H4 (cell line): ENCODE measurements at places on chromosomes 5 and 9.

DNA sequence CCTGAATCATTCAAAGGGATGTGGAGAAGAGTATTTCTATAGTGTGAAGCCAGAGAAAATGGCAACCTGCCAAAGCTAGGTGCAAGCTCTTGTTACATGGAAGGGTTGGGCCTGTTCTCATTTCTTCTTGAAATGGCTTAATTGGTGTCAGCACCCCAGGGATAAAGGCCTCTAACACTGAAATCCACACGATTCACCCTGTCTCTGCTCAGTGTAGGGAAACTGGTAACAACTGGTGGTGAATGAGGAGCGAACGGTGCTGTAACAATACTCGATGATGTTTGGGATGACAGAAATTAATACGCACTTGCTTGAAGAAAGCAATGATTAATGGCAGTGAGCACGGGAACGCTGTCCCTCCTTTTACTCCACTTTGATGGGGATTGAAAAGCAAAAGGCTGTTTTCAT lies 16.2 kb downstream of the PBX3 start:
- DNase-seq, result no peak

GRCh38 chr5:42422656-42423280 lies 471 bp upstream of the GHR start:
- no peak for DNase-seq

- peak; percentile 54 for DNase-seq
Measured at GRCh38 chr9:106799152-106799551, 63.8 kb upstream of the ZNF462 start.

GRCh38 chr9:18542837-18543405 lies 69.0 kb downstream of the ADAMTSL1 start:
- DNase-seq, result peak; percentile 13

- DNase-seq, result peak; percentile 35
Measured at GRCh38 chr9:92706218-92706940, 36.4 kb upstream of the IPPK start.

DNA sequence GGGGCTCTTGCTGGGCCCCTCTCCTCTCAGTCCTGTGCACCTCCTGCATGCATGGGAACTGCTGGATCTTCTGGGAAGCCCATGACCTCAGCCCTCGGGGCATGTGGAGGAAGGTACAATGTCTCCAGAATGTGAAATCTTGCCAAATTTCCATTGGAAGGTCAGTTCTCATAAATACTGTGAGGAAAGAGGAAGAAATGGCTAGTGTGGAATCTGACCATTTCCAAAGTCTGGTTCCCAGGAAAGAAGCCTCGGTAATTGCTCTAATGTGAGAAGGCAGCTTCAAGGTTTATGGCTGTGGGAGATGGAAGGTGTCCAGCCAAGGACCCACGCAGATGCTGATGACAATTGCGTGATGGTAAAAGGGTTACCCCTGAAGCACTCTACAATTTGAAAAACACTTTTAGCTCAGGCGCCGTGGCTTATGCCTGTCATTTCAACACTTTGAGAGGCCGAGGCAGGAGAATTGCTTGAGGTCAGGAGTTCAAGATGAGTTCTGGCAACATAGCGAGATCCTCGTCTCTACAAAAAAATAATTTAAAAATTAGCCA lies 8.1 kb upstream of the IL17B start:
- no peak for DNase-seq

DNA sequence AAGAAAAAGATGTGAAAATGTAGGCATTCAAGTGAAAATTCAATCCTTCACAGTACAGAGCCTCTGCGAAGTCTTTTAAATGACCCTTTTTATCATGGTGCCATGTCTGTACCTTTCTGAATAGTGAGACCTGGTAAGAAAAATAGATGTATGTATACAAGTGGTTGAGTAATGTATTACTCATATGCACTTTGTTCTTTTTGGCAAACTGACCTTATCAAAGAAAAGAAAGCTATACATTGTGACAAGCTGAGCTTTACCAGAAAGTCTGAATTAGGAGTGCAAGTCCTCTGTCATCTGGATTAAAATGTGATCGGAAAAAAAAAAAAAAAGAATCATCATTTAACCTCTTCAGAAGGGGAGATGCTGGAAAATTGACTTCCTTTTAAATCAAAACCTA lies 356.4 kb upstream of the CCNH start:
- no peak for DNase-seq

- no peak for DNase-seq
Measured at GRCh38 chr5:141934099-141934844, 10.6 kb downstream of the DELE1 start.

DNA sequence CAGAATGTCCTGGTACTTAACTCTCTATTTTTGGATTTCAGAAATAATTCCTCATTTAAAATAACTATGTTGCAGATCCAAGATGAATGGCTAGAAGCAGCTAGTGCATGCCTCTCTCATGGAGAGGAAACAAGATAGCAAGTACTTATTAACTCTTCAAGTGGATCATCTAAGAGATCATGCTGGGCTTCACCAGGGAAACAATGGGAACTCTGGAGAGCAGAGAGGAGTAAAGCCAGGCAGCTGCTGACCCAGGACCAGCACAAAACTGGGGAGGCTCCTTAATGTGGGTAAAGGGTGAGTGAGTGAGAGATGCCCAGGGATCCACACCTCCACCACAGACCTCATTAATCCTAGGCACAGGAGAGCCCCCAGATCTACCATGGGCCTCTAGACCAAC lies 897.8 kb upstream of the ACO1 start:
- DNase-seq, result no peak

- no peak for DNase-seq
Measured at GRCh38 chr9:85484235-85484634, 257.5 kb downstream of the AGTPBP1 start.

DNA sequence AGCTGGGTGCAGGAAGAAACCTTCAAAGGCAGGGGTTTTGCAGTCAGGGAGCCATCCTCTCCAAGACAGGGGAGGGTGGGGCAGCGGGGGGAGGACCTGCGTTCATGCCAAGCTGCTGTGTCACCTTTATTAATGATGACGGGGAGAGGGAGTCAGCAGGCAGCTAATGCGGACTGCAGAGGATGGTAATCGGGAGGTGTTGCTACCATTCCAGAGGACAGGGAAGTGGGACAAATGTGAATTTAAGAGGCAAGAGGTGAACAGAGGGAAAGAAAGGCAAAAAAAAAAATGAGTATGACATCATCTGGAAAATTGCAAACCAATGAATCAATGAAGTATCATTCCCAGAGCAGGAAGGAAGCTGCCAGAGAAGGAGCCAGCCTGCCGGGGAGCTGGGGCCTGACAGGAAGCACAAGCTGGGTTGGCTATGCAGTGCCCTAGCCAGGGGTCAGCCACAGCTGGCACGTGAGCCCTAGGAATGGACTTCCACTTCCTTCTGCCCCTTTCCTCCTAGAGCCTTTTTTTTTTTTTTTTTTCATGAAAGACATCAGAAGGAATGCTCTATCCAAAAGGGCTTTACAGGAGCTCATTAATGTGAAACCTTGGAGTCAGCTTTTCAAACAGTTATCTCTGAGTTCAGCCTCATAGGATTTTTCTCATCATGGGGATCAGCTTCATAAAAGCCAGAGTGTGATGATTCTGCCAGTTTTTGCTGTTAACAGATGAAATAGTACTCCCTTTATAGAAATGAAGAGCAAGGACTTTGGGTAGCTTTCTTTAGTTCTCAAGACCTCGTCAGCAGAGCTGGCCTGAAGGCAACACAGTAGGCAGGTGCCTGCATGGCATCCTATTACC lies 9.2 kb downstream of the INSYN2B start:
- peak; percentile 49 for DNase-seq

GRCh38 chr5:103668281-103668680 lies 105.7 kb upstream of the NUDT12 start:
- no peak for DNase-seq

GRCh38 chr9:95627802-95628201 lies 111.0 kb upstream of the PTCH1 start:
- DNase-seq, result peak; percentile 14

- DNase-seq, result no peak
Measured at GRCh38 chr5:139650031-139650688, 2.0 kb downstream of the CXXC5 start.

DNA sequence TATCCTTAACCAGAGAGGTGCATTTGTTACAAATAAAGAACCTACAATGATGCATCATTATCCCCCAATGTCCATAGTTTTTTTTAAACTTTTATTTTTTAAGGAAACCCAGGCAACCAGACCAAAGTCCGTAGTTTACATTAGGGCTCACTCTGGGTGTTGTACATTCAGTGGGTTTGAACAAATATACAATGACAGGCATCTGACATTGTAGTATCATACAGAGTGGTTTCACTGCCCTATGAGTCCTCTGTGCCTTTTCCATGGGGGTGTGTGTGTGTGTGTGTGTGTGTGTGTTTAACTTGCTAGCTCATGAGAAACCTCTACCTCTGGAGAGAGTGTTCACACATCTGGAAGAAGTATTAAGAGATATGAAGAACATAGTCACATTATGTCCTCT lies 141.5 kb downstream of the KDM4C start:
- no peak for DNase-seq

- no peak for DNase-seq
Measured at GRCh38 chr9:92232190-92232589, 61.3 kb downstream of the IARS1 start.

DNA sequence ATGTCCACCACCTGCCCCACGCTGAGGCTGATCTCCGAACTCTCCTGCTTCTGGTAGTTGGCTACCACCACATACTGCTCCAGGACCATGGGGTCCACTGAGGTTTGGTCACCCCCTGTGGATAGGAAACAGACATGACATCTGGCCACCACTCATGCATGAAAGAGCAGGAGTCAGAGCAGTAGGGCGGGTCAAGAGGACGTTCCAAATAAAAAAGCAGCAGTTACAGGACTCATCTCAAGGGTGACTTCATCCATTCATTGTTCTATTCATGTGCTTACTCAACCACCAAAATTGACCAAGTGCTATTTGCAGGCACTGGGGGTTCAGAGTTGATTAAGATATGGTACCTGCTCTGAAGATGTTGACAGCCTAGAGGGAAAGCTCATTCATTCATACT lies 79.2 kb upstream of the UBTD2 start:
- no peak for DNase-seq

DNA sequence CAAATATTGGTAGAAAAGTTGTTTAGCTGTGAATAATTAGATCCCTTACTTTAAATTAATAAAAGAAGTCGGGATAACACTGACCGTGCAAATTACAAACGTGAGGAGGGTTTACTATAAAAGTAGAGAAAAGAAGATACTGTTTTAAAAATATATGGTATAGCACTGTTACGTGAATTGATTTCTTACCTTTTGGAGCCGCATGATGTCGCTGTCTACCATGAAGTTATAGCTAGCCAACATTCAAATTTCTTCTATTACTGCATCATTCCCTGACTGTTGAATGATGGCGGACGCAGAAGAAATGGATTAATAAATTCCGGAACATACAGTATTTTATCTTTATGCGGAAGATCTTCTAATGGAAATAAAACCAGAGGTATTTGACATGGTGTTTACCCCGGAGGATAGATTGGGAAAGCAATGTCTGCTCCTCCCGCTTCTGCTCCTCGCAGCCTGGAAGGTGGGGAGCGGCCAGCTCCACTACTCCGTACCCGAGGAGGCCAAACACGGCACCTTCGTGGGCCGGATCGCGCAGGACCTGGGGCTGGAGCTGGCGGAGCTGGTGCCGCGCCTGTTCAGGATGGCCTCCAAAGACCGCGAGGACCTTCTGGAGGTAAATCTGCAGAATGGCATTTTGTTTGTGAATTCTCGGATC lies at the start of gene PCDHA6:
Gene PCDHA6 (plus strand): TSS at position 257 of the 658 bp plus-strand sequence. CDS start 132 bp downstream, at position 389.
- no peak for DNase-seq

GRCh38 chr5:95915999-95916686 lies 45.5 kb downstream of the ELL2 start:
- DNase-seq, result no peak

GRCh38 chr5:14216902-14217301 lies 73.8 kb downstream of the TRIO start:
- no peak for DNase-seq

GRCh38 chr9:27441741-27442070 lies 82.4 kb upstream of the IFNK start:
- DNase-seq, result no peak

GRCh38 chr5:130773813-130774212 lies 391.2 kb downstream of the HINT1 start:
- no peak for DNase-seq

DNA sequence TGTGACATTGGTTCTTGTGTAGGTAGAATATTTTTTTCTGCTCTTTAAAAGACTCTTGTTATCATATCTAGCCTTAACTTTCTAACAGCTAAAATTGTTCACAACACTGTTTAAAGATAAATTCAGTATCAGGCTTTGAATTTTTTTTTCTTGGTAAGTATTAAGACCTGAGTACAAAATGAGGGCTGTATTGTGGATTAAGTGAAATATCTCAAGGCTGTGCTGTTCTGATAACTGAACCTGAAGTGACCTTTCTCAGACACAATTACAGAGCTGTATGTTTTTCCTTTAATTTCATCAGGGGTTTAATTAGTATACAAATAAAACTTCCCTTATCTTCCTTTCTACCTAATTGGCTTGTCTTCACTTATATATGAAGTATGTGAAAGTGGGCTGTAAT lies 290.5 kb downstream of the CCDC171 start:
- no peak for DNase-seq

DNA sequence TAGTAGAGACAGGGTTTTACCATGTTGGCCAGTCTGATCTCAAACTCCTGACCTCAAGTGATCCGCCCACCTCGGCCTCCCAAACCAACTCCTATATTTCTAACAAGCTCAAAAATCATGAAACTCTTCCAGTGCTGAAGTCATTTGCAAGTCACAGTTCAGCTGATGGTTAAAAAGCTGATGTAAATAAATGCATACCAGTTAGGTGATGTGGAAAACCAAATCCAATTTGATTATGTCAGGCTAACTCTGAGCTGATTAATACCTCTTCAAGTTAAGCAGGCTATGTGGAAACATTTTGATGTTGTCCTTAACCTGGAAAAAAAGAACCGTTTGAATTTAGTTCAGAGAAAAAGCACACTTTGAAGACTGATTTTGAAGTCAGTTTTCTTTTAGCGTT lies 51.0 kb downstream of the TMEM252 start:
- peak; percentile 54 for DNase-seq

DNA sequence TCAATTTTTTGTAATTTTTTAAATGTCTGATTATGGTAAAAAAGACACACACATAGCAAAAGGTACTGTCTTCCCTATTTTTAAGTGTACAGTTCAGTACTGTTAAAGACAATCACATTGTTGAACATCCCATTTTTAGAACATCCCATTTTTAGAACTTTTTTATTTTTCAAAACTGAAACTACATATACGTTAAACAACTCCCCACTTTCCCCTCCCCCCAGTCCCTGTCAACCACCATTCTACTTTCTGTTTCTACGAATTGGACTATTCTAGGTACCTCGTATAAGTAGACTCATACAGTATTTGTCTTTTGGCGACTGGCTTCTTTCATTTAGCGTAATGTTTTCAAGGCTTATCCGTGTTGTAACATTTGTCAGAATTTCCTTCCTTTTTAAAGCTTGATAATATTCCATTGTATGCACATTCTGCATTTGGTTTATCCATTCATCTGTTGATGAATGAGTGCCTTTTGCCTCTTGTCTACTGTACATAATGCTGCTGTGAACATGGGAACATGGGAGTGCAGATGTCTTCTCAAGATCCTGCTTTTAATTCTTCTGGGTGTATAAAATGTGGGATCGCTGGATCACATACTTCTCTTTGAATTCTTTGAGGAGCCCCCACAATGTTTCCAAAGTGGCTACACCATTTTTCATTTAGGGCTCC lies 154.0 kb downstream of the PIK3R1 start:
- no peak for DNase-seq

- peak; percentile 67 for DNase-seq
Measured at GRCh38 chr9:120742951-120743416, 28.7 kb upstream of the MEGF9 start.
